ENCODE measurements at places on chromosomes 3 and 15.
A peak's percentile ranks its signal among the peaks of the same experiment; 100 is the strongest.

DNA sequence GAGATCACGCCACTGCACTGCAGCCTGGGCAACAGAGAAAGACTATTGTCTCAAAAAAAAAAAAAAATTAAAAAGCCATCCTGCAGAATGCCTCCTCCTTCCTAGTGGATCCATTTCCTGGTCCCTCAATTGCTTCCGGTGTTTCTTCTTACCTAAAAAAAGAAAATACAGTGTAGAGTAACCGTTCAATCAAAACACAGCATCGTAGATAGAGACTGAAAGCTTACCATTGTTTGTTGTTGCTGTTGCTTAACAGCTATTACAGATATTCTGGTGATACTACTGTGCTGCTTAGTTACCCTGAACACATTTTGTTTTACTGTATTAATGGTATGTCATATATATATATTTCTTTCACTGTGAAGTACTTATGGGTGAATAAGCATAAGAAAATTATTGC, 105.5 kb upstream of the LRRFIP2 start:
- DNase-seq: no peak

DNA sequence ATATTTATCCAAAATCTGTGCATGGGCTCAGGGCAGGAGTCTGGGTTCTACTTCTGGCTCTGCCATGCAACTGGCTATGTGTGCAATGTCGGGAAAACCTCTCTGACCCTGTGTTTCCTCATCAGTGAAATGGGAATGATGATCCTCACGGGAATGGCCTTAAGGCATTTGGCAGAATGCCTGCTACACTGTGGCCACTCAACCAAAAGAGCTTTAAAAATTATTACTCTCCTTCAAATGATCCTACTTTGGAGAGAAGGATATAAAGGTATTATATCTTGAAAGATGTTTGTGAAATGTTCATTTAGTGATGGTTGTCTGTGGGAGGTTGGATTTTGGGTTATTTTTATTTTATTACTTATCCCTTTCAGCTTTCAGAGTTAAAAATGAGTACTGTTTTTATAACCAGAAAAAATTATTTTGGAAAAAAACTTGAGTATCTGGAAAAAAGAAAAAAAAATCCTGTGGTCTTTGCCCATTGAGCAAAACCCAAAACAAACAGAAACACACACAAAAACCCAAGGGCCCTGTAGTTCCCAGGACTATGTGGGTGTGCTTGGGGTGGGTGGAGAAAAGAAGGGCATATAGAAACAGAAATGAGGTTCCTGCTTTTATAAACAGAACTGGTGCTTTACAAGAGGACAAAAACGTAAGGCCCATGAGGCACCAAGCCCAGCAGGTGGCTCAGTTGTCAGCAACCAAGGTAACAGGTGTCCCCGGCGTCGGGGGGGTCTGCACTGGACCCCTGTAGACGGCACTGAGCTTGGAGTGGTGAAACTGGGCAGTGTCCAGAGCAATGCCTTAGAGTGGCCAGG, 22.0 kb downstream of the RGMA start:
- DNase-seq: no peak

DNA sequence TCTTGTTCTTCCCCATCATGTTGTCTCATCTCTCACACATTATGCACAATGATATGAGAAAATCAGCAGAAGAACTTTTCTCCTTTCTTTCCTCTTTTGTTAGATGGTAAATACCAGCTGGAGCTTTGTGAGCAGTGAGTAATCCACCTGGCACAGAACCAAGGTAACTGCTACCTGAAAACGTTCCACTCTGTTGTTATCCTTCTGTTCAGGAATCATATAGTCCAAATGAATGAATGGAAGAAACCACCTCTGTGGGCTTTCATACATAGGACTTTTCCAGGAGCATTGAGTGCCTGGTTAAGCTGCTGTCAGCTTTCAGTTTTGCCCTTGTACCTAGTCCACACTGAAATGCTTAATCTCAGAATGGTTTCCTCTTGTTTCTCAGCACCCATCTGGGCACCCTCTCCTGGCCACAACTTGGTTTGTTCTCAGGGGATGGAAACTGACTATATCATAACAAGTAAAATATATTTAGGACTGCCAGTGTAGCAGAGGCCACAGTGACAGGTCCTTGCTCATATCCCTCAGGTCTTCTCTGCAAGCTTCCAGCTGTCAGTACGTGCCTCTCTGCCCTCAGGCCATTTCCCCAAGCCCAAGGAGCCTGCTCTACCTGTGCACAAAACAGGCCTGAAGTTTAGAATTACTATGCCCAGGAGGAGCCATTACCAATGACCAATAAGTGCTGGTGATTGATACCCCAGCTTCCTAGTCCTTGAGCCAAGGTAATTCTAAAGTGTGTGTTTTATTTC, 23.5 kb upstream of the SLC4A7 start:
- DNase-seq: peak; percentile 10

GRCh38 chr3:148922467-148922866, 57.4 kb downstream of the CPA3 start:
- no peak for DNase-seq

DNA sequence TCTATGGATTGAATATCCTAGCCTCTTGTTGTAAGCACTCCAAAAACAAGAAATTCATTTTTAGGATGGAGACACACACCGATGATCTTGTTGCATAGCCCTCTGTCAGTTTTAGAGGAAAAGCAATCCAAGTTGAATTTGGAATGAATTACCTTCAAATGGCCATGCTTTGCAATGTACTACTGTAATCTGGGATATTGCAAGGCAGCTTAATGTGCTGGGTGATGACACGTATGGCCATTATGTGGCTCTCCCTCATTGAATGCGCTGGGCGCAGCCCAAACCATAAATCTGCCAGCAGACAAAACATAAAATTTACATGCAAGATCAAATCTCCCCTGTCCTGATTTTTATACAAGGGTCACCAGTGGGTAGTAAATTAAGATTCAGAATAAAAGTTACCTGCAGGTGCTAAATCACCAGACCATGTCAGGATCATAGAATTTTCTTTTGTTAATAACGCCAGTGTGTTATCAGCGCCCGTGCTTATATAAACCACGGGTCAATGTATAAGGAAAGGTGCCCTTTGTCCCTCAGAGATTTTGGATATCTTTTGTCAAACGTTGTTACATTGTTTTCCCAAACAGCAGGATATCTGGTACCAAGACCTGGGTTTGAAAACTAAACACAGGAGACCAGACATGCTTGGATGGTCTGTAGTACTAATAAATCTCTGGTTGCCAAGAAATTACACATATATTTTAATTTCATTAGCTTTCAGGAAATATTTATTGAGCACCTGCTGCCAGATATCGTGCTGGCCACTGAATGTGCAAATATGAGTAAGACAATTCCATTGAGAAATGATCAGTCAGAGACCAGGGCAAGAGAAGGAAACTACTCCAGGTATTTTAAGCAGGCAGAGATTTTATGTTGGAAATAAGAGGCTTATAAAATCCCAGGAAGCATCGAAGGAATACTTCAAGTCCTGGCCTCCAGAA, 237.1 kb downstream of the EBLN2 start:
- no peak for DNase-seq

DNA sequence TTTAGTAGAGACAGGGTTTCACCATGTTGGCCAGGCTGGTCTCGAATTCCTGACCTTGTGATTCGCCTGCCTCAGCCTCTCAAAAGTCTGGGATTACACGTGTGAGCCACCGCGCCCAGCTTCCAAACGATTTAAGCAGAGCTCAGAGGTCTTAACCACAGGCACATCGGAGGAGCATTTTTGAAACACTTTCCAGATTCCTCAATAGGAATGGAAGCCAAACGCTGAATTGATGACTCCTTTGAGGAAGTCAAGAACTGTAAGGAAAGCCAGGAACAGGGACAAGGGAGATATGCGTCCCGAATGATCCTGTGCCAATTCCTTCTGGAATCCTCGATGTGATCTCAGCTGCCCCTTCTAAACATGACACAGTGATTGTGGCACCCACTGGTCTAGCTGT, 40.0 kb downstream of the TRH start:
- DNase-seq: no peak

GRCh38 chr3:50317300-50317699, 5.2 kb downstream of the HYAL2 start:
- peak; percentile 88 for DNase-seq

DNA sequence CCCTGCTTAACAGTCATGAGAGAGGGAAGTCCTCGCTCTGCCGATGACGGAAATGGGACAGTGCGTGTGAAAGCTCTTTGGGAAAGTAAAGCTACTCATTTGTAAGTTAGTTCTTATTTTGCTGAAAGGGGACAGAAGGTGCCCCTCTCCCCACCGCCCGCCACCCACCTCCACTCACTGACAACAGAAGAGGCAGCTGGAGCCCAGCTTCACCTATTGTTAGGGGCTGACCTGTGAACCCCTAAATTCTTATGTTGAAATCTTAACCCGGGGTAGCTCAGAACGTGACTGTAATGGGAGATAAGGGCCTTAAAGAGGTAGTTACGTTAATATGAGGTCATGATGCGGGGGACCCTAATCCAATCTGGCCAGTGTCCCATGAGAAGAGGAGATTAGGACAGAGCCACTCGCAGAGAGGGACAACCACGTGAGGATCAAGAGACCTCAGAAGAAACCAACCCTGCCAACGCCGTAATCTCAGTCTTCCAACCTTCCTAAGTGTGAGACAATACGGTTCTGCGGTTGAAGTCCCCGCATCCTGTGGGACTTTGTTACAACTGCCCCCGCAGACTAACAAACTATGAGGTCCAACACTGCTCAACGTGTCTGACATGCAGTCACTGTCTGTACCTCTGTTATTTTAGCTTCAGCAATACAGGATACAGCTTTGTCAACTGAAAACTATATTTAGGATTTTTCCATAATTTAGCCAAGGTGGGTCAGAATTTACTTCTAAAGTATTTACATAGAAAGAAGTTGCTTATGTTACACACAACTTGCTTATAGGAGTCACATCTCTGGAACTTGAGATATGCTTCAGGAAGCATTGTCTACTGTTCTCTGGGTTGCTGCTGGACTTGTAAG, 51.7 kb downstream of the PCSK6 start:
- no peak for DNase-seq

DNA sequence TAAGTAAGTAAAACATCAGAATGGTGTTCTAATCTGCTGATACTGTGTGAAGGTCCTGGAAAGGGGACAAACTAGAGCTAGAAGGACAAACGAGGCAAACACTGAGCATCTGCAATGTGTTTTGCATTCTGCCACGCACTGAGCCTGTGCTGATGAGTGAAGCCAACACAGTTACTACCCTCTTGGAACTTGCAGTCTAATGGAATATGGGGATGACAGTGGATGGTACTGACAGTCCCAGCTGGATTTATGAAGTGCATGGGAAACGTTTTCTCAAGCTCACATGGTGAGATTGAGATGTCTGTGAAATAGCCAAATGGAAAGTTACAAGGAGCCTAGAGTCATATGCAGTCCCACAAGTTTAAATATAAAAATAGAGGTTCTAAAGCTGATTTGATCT, 86.6 kb downstream of the FOXB1 start:
- no peak for DNase-seq

DNA sequence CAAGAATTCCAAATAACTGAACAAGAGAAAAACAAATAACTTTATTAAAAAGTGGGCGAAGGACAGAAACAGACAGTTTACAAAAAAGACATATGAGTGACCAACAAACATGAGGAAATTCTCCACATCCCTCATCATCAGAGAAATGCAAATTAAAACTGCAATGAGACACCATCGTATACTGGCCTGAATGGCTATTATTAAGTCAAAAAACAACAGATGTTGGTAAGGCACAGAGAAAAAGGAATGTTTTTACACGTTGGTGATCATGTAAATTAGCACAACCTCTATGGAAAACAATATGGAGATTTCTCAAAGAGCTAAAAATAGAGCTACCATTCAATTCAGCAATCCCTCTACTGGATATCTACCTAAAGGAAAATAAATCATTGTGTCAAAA, 1260.4 kb upstream of the ALCAM start:
- no peak for DNase-seq

DNA sequence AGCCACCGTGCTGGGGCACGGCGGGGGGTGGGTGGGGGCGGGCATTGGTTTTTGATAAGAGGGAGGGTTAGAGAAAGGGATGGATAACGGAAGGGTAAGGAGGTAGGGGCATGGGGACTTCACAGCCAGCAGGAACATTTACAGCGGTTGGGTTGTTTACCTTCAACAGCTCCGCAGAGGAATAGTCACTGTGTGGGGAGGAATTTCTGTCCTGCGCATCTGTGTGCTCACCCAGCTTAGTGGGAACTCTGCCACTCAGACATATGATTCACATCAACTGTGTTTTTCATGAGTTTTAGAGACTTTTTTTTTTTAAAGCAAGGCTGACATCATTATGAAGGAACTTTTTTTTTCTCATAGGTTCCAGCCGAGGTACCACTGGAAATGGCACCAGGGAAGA, 19.6 kb downstream of the CHRD start:
- no peak for DNase-seq

- no peak for DNase-seq
Observed at GRCh38 chr3:130463221-130463620, 53.8 kb upstream of the COL6A6 start.

DNA sequence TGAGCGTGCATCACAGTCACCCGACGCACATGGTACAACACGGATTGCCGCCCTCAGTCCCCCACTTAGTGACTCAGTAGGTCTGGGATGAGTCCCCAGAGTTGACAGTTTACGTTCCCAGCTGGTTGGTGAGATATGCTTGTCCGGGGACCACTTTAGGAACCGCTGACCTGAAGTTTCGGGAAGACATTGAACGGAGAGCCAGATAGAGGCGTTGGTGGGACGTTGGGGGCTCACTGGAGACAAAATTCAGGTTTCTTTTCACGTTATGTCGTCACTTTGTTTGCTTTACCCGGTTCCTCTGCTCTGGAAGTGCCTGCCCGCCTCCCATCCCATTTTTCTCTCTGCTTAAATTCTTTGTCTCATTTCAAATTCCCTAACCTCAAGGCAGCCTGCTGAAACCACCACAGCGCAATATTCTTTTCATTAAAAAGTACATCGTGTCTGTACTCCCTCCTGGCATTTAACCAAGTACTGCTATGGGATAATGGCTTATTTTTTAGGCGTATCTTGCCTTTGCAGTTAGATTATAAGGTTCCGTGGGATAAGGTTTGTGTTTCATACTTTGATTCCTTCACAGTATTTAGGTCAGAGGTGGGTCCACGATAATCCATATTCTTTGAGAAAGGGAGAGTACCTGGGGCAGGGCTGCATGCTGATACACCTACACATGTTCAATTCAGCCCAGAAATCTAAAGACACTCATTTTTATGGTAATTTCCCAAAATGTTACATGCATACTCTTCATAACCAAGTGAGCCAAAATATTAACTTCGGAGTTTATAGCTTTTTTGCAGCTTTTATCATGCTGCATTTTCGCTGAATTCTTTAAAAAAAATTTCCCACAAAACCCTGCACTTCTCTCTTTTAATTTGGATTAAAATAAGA, 921 bp downstream of the LMLN start:
- DNase-seq: no peak

- DNase-seq: no peak
Observed at GRCh38 chr3:33975463-33975862, 177.0 kb downstream of the PDCD6IP start.

- DNase-seq: no peak
Observed at GRCh38 chr3:99409961-99410360, 228.4 kb upstream of the COL8A1 start.

GRCh38 chr3:24591191-24591590, 96.5 kb upstream of the THRB start:
- no peak for DNase-seq

- DNase-seq: no peak
Observed at GRCh38 chr3:11845651-11846050, 1.0 kb downstream of the TAMM41 start.

All from SW480 (cell line).